ENCODE measurements at places on chromosomes 12 and 14.

DNA sequence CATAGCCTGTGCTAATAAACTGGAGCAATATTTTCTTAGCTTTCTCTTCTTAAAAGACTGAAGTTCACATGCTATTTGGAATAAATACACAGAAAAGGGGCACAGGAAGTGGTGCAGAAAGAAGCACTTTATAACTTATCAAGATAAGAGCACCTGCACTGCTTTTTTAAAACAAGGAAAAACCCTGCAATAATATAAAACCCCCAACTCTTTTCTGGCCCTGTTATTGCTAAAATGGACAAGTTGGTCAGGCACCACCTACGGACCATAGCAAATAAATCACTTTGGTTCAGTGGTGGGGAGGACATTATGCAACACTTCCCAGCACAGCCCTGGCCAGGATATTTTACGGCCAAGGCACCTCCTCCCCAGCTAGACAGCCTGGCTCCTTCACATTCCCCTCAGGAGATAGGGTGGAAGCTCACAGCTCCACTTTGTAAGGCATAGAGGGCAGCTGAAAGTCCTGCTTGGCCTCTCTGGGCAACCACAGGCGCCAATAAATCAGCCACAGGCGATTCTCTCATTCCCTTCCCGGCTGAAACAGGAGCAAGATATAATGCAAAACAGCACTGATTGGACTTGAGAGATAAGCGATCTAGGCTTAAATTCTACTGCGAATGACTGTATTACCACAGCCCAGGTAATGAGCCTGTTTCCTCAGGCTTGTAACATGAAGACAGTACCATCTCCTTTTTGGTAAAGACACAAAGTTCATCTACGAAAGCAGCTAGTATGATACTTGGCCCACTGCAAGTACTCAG is 2.0 kb downstream of the ZBTB25 start:
- no peak for DNase-seq

GRCh38 chr12:105479710-105480109 is 149.2 kb downstream of the C12orf75 start:
- DNase-seq = no peak

DNA sequence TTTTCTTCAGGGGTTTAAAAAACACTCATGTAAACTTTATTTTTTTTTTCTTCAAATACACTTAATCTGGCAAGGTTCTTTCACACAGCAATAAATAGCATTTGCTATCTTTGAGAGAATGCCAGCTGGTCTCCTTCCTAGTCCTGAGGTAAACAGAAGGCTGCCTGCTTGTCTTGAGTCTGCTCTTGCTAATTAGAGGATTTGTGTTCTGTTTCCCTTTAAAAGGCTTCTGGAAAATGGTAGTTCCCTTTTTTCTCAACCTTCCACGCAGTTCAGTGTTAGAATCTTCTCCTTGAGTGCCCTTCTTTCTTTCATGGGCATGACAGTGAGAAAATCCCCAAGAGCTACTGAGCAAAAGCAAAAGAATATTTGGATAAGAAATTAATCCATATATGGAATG is 92.3 kb upstream of the DCN start:
- no peak for DNase-seq

DNA sequence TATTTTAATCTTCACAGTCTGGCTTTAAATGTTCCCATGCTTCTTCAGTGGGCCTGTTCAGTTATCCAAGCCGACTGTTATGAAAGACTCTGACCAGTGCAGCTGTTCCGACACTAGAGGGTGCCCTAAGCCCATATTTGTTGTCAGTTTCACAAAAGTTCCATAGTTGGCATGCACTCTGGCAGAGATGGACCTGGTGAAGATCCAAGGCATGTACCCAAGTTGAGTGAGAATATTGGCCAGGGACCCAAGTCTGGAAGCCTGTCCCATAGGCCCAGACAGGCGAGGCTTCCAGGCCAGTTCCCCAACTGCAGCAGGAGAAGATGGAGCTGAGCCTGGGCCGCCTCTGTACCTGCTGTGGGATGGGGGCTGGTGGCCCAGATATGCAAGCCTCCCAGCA is 27.4 kb upstream of the GUCY2C start:
- peak; percentile 32 for DNase-seq

- no peak for DNase-seq
Measured at GRCh38 chr12:106157802-106158201, 19.0 kb upstream of the NUAK1 start.

GRCh38 chr12:64933791-64934190 is 109.3 kb downstream of the TBC1D30 start:
- no peak for DNase-seq

GRCh38 chr12:118982302-118982701 is 961 bp downstream of the SRRM4 start:
- no peak for DNase-seq

DNA sequence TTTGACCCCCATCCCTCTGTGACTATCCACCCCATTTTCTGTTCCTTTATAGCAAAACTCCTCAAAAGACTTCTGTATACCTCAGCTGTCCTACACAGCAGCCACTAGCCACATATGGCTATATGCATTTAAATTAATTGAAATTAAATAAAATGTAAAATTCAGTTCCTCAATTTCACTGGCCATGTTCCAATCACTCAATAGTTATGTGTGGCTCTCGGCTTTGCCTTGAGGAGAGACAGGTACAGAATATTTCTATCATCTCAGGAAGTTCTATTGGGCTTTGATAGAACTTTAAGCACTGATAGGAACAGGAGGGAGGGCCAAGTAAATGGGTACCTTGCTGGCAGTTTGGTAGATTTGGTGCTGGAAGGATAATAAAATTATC is 280.3 kb upstream of the AMIGO2 start:
- DNase-seq = no peak

- DNase-seq = no peak
Measured at GRCh38 chr12:71702590-71702989, 16.7 kb downstream of the TMEM19 start.

DNA sequence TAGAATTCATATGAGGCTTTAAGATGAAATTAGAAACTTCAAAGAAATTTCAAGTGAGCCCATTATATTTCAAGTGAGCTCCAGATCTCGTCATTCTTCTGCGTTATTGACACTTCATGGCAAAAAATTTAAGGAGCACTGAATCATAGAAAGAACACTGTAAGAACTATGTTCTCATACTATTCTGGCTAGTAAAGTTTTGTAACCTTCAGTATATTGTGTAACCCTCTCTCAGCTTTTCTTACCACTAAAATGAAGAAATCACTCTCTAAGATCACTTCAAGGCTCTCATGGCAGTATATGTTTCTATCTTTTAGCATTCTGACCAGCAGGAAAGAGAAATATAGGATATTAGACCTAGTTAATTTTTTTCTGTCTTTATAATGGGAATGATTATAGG is 6.3 kb downstream of the GPHN start:
- no peak for DNase-seq

DNA sequence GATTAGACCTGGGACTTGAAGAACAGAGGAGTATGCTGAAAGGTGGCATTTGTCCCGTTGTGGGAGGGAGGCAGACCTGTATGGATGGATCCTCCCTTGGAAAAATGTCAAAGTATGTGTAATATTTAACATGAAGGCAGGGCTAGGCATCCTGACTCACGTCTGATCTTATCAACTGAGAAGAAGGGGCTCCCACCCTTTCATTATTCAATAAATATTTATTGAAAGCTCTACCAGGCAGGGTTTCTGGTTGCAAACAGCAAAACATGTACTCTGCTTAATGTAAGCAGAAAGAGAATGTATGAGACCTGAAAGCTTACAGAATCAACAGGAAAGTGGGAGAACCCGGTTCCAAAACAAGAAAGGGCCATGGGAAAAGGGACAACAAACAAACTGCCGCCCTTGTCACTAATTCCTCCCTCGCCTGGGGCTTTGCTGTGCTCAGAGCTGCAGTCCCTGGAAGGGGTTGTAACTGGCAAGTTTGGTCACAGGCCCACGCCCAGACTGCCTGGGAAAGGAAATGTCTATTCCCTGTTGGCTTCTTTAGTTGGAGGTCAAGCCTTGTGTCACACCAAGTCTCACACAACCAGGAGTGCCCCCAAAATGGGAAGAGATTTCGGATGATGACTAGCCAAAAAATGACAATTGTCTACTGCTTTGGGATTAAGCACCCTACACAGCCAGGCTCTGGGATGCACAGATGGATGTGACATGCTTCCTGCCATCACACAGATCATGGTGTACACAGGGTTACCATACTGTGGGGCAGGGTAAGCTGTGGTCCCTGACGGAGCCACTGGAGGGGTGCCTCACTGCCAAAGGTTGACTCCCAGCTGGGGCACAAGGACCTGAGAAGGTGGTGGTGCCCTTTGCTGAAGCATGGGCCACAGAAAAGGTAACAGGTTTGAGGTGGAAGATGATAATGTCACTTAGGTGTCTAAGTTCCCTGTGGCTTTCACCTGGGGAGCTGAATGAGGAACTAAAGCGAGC is 36.8 kb downstream of the RAB35 start:
- no peak for DNase-seq

GRCh38 chr14:35406506-35407305 is 2.2 kb upstream of the NFKBIA start:
- DNase-seq = peak; percentile 44

DNA sequence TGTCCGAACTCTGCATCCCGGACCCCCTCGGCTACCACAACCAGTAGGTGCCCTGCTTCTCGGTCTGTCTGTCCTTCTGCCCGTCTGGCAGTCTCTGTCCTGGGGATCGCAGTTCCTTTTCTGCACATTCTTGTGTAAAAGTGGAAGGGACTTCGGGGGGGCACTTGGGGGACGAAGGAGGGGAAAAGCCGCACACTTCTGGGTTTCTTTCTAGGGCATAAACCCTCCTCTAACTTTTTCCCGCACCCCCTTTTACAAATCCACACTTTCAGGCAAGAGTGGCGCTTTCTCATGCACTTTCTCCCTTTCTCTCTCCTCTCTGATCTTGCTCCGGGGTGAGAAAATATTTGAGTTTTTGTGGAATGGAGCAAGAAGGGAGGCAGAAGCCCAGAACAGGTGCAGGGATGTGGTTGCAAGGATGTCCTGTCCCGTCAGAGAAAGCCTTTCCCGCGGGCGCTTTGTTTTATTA is 506 bp downstream of the ESRRB start:
- DNase-seq = no peak

GRCh38 chr12:95164656-95165055 is 52.6 kb downstream of the FGD6 start:
- DNase-seq = no peak

DNA sequence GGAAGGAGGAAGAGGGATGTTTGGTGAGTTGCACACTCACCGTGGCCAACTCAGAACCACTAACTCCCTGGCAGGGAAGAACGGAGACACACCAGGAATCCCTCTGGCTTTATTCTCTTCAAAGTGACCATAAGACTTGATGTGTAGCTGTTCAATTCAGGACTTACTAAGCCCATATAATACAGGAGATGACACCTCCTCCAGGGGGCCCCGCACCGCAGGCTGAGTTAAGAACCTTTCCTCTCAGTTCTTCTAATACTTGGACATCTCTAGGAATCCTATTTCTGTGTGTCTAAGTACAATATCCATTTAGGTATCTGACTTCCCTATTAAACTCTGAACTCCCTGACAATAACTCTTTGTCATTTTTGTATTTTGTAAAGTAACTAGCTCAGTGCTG is 49.5 kb downstream of the DCAF4 start:
- no peak for DNase-seq

- no peak for DNase-seq
Measured at GRCh38 chr12:19332196-19332595, 107.1 kb upstream of the AEBP2 start.

GRCh38 chr12:47964106-47964728 is 821 bp downstream of the TMEM106C start:
- no peak for DNase-seq

DNA sequence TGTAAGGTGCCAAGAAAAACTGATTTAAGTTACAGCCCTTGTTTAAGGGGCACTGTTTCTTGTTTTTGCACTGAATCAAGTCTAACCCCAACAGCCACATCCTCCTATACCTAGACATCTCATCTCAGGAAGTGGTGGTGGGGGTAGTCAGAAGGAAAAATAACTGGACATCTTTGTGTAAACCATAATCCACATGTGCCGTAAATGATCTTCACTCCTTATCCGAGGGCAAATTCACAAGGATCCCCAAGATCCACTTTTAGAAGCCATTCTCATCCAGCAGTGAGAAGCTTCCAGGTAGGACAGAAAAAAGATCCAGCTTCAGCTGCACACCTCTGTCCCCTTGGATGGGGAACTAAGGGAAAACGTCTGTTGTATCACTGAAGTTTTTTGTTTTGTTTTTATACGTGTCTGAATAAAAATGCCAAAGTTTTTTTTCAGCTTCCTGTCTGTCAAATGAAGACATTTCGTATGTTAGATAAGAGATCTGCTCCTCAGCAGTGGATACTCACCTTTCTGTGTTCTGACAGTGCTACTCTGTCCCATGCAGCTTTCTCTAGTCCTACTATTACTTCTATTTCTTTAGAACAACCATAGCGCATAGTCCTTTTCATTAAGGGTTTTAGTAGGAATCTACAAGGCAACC is 1.2 kb upstream of the PA2G4 start:
- DNase-seq = no peak

GRCh38 chr12:15428632-15429031 is 106.3 kb downstream of the PTPRO start:
- no peak for DNase-seq

GRCh38 chr12:20350495-20350894 is 17.8 kb upstream of the PDE3A start:
- no peak for DNase-seq

- no peak for DNase-seq
Measured at GRCh38 chr12:102876883-102877282, 40.2 kb downstream of the PAH start.

GRCh38 chr12:4292341-4293073 is 18.9 kb downstream of the CCND2 start:
- no peak for DNase-seq

DNA sequence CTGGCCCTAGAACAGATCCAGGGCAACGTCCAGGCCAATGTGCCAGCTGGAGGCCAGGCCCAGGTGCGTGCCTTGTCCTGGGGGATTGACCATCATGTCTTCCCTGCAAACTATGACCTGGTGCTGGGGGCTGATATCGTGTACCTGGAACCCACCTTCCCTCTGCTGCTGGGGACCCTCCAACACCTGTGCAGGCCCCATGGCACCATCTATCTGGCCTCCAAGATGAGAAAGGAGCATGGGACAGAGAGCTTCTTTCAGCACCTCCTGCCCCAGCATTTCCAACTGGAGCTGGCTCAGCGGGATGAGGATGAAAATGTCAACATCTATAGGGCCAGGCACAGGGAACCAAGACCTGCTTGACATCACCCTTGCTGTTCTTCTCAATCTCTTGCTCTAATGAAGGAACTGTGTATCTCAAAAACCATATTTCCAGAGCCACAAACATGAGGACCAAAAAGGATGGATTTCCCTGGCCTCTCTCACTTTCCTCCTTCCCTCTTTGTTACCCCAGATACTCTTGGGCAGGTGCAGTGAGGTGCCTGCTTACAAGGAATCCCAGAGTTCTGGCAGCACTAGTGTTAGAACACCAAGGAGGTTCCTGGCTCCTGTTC is 2.2 kb upstream of the TSFM start:
- DNase-seq = no peak

DNA sequence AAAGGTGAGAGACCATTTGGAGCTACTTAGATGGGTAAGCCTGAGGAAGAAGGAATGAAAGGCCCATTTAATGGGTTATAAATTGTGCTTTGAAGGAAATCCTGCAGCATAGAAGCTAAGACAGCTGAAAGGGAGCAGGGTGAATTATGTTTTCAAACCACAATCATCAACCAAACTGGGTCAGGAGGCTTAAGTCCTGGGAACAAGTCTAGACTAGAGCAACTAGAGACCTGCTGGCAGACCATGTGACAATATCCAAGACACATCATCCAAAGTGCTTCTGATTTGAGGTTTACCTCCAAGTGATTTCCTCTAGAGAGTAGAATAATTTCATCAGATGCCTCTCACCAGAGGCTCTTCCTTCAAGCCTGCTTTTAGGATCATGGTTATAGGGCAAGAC is 53.7 kb downstream of the MAP3K9 start:
- DNase-seq = no peak
